Effector memory CD4-positive, alpha-beta T cell (primary cell): ENCODE measurements at places on chromosomes 2 and 18.

- DNase-seq: no peak
These were observed 22.3 kb upstream of the GPC1 start for GRCh38 chr2:240412975-240413812.

GRCh38 chr2:134583462-134583861, 135.3 kb downstream of the TMEM163 start:
- no peak for DNase-seq

GRCh38 chr2:28392297-28393113, at the start of gene FOSL2:
Gene FOSL2 (plus strand): TSS chr2:28392858. CDS start chr2:28393721, 863 bp downstream.
- peak; percentile 92 for DNase-seq

DNA sequence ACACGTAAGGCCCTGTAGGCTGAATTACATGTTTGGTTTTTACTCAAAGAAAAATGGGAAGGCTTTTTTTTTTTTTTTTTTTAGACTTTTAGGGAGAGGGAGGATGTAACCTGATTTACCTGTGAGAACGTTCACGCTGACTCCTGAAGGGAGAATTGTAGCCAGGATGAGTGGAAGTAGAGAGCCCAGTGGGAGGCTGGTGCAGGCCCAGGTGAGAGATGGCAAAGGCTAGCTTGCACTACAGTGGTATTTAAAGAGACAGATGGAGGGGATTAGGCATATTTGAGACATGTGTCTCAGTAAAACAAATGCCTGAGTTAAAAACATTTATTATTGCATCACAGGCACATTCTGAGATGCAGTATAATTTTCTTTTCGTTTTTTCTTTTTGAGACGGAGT, 107.9 kb downstream of the CCDC85A start:
- no peak for DNase-seq

GRCh38 chr2:220278022-220278421, 650.6 kb downstream of the SLC4A3 start:
- DNase-seq: no peak

GRCh38 chr2:38907743-38908562, 18.3 kb downstream of the ARHGEF33 start:
- DNase-seq: no peak

- DNase-seq: no peak
These were observed 121.4 kb upstream of the COPS8 start for GRCh38 chr2:236964291-236964690.

DNA sequence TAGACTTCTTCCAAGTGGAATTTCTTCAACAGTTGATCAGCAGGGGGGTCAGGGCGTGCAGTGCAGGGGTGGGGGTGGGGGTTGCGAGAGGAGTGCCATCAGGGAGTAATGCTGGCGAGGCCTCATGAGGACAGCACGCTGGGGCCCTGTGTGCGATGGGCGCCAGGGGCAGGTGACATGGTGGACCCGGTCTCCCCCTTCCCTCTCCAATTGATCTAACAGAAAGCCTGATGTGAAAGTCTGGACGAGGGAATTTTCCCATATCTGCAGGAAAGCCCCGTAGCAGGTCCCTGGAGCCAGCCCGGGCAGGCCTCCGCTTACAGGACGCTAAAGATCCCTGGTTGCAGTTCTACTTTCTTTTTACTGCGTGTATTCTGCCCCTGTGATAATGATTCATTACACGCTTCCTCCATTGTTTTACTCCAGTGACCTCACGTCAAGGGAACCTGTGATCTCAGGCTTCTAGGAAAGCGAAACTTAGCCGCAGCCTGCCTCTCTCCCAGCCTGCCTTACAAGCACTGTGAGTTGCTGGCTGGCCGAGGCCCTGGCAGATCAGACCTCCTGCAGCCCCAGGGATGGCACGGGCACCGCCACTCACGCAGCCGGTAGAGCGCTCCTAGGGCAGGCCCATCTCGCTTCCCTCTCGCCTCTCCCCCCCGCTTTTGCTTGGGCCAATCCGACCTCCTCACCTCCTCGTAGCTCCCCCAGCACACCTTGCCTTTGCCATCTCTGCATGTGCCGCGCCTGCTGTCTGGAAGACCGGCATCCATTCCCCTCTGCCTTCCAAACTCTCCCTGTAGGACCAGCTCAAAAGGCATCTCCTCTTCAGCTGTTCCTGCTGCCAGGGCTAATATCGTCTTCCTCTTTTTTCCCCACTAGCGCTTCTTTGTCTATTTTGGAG, 19.2 kb downstream of the NEURL3 start:
- peak; percentile 56 for DNase-seq

GRCh38 chr18:24868760-24869237, 408.4 kb downstream of the HRH4 start:
- no peak for DNase-seq

- no peak for DNase-seq
These were observed 139.8 kb downstream of the ZFP36L2 start for GRCh38 chr2:43086451-43087221.

DNA sequence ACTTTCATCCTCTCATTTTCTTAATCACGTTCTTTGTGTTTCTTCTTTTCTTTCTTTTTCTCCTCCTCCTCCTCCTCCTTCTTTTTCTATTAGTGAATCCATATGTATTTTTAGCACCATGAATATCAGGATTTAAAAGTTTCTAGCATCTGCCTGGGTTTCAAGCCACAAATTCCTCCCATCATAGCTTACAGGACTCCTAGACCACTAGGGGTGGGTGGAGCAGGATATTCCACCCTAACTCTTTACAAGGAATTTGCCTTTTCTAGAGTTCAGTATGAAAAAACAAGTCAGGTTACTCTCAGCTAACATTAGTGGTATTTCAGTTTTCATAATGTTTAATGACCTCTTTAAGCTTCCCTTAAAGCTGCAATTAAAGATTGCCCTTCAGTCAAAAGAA, 19.1 kb upstream of the LRRTM1 start:
- no peak for DNase-seq

- DNase-seq: no peak
These were observed 142.0 kb downstream of the PRKCE start for GRCh38 chr2:45793305-45793962.

DNA sequence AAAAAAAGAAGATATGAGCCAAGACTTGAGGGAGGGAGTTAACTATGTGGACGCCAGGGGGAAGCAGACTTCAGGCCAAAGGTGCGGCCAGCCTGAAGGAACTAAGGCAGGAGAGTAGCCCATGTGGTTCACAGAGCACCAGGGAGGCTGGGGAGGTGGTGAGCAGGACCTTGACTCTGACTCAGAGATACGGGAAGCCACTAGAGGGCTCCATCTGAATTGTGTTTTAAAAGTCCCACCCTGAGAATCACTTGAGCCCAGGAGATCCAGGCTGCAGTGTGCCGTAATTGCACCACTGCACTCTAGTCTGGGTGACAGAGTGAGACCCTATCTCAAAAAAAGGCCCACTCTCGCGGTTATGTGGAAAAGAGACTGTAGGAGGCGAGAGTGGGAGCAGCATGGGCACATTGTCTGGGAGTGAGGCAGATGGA, 12.3 kb downstream of the CEP192 start:
- DNase-seq: no peak

DNA sequence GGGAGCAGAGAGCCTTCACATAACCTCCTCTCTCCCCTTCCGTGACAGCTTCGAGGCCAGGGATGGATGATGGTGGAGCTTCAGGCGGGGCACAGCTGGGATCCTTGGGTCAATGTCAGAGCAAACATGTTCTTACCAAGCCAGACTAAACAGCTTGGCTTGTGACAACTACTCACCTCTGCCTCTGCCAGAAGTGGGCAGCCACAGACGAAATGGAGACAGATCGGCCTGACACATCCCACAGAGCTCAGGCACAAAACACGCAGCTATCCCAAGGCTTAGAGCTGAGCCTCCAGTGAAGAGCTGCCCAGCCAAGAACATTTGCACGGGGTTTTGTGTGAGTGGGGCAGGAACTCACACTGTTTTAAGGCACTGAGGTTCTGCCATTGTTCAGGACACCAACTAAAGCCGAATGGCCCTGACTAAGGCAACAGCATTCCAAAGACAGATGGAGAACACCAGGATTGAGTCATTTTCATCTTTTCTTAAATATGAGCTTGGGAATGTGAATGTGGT, 12.8 kb downstream of the PXDN start:
- no peak for DNase-seq

DNA sequence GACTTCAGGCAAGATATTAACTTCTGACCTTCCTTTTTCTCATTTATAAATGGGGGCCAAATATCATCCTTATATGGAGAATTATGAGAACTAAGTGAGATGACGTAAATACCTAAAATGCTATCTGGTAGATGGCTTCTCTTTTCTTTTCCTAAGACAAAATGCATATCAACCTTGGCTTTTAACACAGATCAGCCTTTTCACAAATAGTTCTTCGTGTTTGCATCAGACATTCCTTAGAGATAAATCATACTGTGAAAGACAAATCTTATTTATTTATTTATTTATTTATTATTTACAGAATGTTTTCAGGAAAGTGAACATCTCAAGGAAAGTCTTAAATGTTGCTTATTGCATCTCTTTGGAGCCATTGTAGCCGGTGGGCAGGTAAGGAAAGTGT, 62.8 kb downstream of the NBEAL1 start:
- no peak for DNase-seq

DNA sequence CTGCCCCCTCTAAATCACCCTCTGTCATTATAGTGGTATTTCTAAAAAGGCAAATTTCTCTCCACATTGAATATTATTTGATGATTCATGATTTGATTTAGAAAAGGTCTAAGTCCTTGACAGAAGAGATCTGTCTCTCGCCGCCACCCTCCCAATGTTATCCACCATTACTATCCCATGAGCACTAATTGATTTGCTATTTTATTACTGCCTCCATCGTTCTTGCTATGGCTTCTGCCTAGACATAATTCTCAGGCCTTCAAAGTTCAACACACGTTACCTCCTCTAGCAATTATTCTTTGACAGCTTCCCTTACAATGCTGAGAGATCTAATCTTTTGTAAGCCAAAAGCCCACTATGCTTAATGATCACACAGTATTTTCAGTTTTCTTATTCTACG, 507.0 kb upstream of the CHAC2 start:
- no peak for DNase-seq

GRCh38 chr18:2958819-2959298, 54.1 kb downstream of the LPIN2 start:
- no peak for DNase-seq

- DNase-seq: no peak
These were observed at the start of gene TEKT4 for GRCh38 chr2:94871226-94872087. Gene TEKT4 (plus strand): TSS chr2:94871430. CDS start chr2:94871580, 150 bp downstream.

GRCh38 chr2:43075811-43076585, 150.4 kb downstream of the ZFP36L2 start:
- no peak for DNase-seq

GRCh38 chr2:177175917-177176668, 36.5 kb upstream of the HNRNPA3 start:
- DNase-seq: no peak

DNA sequence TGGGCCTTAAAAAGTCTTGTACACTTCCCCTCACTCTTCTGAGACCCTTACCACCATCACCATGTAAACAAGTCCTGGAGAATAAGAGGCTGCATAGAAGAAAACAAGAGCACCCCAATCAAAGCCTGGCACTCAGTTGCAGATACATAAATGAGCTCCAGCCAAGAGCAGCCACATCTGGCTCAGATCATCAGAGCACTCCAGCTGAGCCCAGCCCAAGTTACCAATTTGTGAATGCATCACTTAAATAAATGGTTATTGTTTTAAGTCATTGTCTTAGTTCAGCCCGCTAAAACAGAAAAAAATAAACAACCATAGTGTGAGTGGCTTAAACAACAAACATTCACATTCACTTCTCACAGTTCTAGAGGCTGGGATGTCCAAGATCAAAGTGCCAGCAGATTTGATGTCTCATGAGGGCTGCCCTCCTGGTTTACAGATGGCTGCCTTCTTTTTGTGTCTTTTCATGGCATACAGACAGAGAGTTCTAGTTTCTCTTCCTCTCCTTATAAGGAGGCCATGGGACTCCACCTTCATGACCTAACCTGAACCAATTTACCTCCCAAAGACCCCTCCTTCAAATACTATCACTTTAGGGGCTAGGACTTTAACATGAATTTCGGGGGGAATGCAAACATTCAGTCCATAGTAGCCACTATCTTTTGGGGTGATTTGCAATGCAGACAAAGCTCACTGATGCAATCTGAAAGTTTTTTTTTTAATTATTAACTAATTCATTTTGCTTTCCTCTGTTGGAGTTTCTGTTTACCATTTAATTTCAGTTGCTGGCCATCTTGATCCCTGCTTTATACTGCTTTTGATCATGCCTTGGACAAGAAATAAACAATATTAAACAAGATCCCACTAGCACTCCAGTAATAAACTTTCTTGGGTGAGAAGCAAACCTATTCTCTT, 187.5 kb upstream of the ACVR2A start:
- no peak for DNase-seq

DNA sequence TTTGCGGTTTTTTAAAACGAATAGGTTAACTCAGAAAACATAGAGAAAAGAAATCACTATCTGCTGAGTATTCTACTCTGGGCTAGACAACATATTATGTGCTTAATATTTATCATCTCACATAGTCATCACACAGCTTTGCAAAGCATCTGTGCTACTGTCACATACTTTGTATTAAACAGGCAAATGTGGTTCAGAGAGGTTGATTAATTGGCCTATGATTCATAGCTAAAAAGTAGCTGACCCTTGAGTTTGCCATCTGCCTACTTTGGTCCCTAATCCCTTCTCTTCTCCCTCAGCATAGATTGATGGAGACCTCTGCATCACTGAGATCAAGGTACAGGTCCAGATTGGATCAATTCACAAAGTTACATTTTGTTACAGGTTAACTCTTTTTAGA, 21.4 kb downstream of the ANKRD30B start:
- no peak for DNase-seq
